ENCODE measurements at places on chromosomes 3 and 15. TPM values are rescaled to one million over a fixed set of nuclear protein-coding genes. Genes with fewer than 3 reads are reported as not detected.

The SPTSSB gene
- not detected for total RNA-seq

The RGMA gene
- not detected for total RNA-seq

- DNase-seq = no peak
These were observed 32.4 kb upstream of the ALCAM start for GRCh38 chr3:105334138-105334882.

DNA sequence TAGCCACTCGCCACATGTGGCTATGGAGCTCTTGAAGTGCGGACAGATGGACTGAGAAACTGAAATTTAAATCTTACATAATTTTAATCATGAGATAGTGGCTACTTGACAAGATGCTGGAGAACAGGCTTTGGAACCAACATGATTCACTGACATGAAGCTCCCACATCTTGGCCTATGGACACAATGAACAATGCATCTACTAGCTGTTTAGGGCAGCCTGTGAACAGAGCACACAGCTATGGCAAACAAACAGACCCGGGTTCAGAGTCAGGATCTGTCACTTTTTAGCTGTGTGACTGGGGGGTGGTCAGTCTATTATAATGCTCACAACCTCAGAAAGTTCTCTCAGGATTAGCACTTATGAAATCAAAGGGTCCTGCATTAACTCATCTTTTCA, 616.6 kb downstream of the MAGI1 start:
- DNase-seq = no peak

GRCh38 chr3:25508901-25509300, 80.8 kb downstream of the RARB start:
- DNase-seq = no peak

DNA sequence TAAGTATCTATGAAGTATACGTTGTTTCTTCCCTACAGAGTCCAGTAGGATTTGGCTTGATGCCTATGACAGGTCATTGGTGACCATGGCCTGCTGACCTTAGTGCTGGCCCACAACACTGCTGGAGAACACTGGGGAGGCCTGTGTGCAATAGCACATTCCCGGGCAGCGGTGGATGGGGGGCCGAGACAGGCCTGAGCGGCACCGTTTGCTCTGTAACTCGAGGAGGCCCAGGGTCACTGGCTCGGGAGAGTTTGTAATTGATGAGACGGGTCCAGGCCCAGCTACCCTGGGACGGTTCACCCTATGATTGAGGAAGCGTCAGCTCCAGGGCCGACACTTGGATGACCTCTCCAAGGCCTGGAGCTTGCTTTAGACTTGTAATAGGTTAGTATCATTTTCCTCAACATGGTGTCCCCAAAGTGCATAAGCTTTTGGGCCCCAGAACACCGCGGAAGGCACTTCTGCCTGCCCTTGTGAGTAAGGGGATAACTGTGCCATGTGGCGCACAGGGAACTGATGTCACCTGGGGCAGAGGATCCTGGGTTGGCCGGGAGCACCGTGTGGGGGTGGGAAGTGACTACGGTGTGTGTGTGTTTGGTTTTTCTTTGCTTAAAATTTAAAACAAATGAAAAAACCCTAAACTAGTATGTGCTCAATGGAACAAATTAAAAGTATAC, 12.0 kb downstream of the TRPM1 start:
- DNase-seq = no peak

DNA sequence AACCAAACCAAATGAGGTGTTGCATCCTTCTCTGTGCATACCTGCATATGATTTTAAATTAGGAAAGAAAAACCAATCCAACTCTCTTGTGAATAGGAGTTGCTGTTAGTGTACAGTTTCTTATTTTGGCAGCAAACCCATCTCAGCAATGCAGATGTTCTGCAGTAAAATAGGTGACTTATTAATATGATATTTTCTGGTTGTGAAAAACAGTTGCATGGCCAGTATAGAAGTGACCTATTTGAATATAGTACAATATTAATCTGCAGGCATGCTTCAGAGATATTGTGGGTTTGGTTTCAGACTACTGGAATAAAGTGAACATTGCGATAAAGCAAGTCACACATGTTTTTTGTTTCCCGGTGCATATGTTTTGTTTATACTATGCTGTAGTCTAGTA, 42.2 kb downstream of the AKAP13 start:
- DNase-seq = no peak

DNA sequence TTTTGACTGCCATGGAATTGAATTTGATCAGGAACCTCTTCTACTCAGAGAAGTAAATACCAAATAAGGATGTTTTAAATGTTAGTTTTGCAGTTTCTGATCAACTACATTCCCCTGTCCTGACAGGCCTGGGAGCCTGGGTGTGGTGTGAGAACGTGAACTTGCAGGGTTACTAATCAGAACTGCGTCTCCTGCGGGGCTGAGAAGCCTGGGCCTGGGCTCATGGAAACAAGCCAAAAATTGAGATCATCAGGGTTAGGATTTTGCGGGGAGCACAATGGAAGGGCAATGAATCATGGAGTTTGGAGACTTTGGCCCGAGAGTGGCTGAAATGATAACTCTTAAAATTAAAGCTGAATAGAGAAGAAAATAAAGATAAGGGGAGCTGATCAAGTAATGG, 47.8 kb upstream of the C3orf70 start:
- no peak for DNase-seq

Data from Karpas-422 (cell line).